ENCODE measurements at places on chromosomes 7 and 10. TPM values are rescaled to one million over a fixed set of nuclear protein-coding genes. Genes with fewer than 3 reads are reported as not detected.

ANXA8L1 gene
- total RNA-seq, result 18.9 TPM

- DNase-seq, result no peak
Measured at GRCh38 chr7:29084832-29085231, 61.5 kb downstream of the CPVL start.

NKX2-3 gene
- total RNA-seq, result not detected

MACROH2A2 gene
- total RNA-seq, result 19.3 TPM

DNA sequence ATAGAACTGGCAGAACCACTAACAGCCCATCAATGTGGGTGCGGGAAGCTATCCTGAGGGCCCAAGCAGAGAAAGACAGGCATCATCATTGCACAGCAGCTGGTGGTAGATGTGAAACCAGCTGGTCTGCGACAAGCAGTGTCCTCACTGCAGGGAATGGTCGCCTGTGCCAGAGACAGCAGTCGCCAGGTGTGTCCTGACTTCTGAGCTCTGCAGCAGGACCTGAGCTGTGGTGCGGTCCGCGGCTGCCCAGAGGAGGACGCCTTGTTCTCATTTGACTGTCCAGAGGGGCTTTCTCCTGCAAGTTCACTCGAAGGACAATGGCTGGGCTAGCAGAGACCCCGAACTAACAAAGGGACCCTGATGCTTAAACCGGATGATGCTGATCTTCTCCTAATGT, 97.4 kb downstream of the LRRC18 start:
- no peak for DNase-seq

CREB3L2 gene
- 74.3 TPM for total RNA-seq

UCN3 gene
- total RNA-seq, result 0.28 TPM

NCOA4 gene
- 123 TPM for total RNA-seq

TAC1 gene
- total RNA-seq, result not detected

PTPN20 gene
- 7.2 TPM for total RNA-seq

ZNF107 gene
- total RNA-seq, result 4.5 TPM

GRCh38 chr10:22537810-22538209, 176.6 kb downstream of the PIP4K2A start:
- no peak for DNase-seq

C7orf57 gene
- total RNA-seq, result 14.5 TPM

DNA sequence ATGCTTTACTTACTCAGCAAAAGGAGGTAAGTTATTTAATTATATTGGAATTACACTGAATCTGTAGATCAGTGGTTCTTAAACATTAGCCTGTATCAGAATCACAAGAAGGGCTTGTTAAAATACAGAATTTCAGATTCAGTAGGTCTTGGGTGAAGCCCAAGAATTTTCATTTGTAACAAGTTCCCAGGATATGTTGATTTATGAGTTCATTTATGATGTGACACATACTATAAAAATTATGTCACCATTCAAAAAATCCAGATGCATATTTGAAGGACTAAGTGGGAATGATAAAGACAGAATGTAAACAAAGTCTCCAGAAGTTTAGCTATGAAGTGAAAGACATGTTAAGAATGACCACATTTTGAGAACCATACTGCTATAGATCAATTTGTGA, 52.3 kb downstream of the HECTD2 start:
- no peak for DNase-seq
